ENCODE measurements at places on chromosomes 5 and 9.

DNA sequence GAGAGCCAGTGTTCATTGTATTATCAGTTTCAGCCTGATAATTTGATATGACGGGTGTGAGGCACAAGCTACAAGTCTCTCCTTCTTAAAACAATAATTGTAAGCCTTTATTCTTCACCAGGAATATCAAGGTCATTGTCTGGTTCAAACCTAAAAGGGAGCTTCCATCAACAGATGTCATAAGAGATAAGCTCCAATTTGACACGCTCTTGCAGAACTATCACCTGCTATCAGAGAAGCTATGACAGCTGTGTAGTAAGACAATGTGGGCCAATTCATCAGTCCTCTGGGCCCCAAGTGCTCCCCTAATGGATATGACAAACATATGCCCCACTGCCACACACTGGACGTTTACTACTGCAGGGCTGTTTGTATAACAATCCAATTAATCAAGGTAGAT lies 1010.2 kb upstream of the DMAC1 start:
- DNase-seq, result no peak

GRCh38 chr5:72305194-72306142 lies 14.6 kb downstream of the MRPS27 start:
- DNase-seq, result no peak

GRCh38 chr5:58718269-58718978 lies 135.5 kb downstream of the RAB3C start:
- no peak for DNase-seq

GRCh38 chr9:108182950-108183381 lies 672.8 kb downstream of the ACTL7B start:
- DNase-seq, result no peak

- peak; percentile 49 for DNase-seq
Measured at GRCh38 chr9:129624168-129624759, 1.7 kb upstream of the NTMT1 start.

- no peak for DNase-seq
Measured at GRCh38 chr5:107469485-107470294, 201.0 kb downstream of the EFNA5 start.

DNA sequence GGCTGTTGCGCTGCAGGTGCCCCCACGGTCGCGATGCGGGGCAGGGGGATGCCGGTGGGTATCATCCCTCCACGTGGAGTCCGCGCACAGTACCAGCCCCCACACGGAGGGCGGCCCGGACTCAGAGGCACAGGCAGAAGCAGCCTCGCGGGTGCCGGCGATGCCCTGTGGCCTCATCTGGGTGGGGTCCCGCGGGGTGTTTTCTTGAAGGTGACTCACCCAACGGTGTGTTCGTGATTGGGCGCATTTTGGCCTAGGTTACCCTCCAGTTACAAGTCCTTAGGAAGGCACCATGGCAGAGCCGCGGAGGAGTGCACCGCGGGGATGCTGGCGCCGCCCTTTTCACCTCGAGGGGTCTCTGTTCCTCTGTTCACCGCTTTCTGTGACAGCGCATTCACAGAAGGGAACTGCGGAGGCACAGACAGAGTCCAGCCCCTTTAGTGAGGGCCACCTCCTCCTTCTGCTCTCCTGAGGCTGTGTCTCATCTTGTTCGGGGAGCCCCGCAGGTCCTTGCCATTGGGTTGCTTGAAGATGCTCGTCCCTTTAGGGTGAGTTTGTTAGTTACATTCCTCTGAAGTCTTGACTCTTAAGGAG lies 21.6 kb upstream of the EXOC3 start:
- DNase-seq, result no peak

DNA sequence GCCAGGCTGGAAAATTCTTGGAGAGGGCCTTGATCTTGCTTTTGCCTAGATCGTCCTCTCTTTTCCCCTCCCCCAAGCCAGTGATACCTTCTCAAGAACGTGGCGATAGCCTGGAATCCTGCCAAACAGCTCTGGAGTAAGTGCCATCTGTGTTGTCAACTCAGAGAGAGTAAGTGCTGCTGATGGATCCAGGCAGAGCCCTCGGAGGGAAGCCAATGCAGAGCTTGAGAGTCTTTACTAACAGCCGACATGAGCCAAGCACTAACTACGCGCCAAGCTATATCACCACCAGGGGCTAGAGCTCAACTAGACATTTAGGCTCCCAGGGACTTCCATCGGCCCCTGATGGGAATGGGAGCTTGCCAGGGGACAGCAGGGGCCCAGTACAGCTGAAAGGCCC lies 17.6 kb downstream of the RAPGEF1 start:
- DNase-seq, result no peak

DNA sequence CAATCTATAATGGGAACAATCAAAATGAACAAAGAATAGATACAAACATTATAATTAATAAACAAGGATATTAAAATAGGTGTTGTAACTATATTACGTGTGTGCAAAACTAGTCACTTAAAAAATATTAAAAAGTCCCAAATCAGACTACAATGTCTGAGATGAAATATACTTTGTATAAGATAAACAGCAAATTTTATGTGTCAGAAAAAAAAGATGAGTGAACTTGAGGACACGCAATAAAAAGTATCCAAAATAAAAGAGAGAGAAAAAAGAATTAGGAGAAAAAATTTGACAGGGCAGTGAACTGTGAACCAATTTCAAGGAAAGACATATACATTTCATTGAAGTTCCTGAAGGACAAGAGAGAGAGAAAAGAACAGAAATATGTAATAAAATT lies 37.0 kb downstream of the AGTPBP1 start:
- no peak for DNase-seq

DNA sequence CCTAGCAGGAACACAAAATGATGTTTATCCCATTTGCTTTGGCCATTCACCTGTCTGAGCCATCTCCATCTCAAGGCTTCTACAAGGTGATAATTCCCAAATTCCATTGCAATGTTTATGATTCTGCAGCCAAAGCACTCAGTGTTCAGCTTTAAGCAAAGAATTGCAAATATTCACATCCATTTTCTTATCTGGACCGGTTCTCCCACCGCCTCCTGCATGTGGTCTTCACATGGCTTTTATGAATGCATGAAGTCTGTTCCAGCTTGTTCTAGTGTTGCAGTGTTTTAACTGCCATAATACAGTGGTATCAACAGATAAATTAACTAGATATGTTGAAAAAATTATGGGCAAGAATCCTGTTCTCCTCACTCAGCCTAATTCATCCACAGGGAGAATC lies 443.0 kb upstream of the KLF4 start:
- no peak for DNase-seq

DNA sequence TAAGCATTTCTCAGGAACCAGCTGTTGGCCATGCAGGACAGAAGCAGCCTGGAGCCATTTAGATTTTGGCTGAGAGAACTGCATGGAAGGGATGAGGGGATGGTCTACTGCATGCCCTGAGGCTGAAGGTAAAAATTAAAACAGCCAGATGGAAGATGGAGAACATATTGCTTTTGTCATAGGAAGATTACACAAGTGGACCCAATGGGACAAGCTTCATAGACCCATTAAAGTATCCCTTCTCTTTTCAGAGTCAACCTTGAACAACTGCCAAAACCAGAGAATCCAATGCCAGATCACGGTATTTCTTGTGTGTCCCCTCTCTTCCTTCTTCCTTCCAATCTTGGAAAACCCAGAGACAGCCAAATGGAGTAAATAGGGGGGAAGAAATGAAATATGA lies 253.4 kb downstream of the NR2F1-AS1 start:
- no peak for DNase-seq

DNA sequence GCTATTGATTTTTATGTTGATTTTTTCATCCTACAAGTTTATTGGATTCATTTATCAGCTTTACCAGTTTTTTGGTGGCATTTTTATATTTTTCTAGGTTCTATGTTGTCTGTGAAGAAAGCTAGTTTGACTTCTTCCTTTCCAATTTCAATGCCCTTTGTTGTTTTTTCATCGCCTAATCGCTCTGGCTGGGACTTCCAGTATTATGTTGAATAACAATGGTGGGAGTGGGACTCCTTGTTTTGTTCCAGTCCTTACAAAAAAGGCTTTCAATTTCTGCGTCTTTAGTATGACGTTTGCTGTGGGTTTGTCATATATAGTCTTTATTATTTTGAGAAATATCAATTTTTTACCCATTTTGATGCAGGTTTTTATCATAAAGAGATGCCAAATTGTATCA lies 175.6 kb upstream of the CCNH start:
- no peak for DNase-seq

GRCh38 chr5:130795037-130795436 lies 370.0 kb downstream of the HINT1 start:
- no peak for DNase-seq

DNA sequence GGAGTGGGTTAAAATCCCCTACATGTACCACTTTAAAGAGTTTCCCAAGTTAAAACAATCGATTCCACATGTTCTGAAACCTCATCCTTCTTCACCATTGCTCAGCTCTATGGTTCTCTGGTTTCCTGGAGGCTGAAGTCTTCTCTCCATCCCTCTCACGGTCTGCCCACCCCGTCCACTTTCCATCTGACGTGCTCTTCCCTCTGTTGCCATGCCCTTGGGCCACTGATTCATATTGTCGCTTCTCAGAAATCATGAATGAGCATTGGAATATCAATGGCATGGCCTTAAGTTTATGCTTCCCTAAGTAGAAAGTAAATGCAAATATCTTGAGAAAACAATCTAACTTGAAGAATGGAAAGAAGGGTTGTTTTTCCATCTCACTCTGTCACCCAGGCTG lies 30.9 kb downstream of the GDNF start:
- DNase-seq, result no peak

GRCh38 chr9:135343837-135344522 lies 135.6 kb upstream of the PPP1R26 start:
- peak; percentile 30 for DNase-seq

DNA sequence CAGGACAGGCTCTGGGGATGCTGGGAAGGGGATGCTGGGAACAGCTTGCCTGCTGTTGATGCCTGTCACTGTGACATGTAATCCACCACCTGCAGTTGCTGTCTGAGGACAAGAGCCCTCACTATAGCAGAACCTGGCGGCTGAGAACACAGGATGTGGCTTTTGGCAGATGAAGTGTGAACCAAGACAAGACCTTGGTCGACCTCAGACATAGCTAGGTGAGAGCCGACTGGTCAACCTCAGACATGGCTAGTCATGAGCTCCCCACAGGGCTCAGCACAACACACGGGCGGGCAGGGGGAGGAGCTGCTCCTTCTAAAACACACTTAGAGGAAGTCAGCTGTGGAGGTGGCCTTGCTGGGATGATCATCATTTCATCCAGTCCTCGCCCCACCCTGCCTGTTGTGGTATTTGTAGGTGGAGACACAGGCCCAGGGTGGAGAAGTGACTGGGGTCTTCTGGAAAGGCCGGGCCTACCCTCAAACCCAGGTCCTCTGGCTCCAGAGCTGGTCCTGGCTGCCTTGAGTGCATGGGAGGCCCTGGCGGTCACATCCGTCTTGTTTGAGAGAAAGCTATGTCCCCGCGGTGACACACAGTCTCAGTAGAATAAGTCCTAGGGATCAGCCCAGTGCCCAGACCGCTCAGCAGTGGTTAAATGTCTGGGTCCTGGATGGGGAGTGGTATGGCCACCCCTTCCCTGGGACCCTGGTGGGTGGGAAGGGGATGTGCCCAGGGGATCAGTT lies 6.1 kb downstream of the SUSD3 start:
- DNase-seq, result peak; percentile 99

DNA sequence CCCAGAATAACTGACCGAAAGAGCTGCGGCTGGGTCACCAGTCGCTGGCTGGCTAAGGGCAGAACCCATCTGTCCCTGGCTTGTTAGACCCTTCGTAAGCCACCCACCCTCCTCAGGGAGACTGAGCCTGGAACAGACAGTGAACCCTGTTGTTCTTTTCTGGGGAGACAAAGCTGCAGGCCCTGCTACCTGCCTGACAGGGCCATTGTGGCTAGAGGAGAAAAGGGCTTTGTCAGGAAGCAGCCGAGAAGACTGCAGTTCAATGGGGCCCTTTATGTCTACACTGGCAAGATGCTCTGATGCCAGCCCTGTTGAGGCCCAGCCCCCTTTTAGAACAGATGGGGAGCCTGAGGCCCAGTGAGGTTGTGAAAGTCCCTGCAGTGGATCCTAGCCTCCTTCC lies 3.7 kb upstream of the NIPAL4 start:
- no peak for DNase-seq

GRCh38 chr9:111525056-111525977 lies at the start of gene ZNF483:
Gene ZNF483, plus strand, starts transcription at chr9:111525179. Its CDS starts 2,217 bp downstream, at chr9:111527396.
- DNase-seq, result peak; percentile 31

GRCh38 chr5:139949710-139950109 lies 93.4 kb downstream of the NRG2 start:
- no peak for DNase-seq

DNA sequence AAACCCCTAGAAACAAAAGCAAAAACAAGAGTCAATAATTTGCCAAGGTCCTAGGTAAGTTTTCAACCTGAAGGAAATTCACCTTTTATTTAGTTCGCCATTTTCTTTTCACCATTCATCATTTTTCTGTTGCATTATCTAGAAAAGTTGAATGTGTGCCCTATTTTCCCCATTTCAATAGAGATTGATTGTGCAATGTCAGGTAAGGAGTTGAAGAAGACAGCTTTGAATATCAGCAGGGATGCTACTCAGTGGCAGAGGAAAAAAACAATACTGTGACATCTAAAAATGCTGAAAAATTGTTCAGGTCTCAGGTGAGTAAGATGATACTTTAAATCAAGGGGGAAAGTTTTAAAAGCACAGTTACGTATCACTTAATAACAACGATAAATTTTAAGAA lies 813.7 kb downstream of the DTWD2 start:
- no peak for DNase-seq

DNA sequence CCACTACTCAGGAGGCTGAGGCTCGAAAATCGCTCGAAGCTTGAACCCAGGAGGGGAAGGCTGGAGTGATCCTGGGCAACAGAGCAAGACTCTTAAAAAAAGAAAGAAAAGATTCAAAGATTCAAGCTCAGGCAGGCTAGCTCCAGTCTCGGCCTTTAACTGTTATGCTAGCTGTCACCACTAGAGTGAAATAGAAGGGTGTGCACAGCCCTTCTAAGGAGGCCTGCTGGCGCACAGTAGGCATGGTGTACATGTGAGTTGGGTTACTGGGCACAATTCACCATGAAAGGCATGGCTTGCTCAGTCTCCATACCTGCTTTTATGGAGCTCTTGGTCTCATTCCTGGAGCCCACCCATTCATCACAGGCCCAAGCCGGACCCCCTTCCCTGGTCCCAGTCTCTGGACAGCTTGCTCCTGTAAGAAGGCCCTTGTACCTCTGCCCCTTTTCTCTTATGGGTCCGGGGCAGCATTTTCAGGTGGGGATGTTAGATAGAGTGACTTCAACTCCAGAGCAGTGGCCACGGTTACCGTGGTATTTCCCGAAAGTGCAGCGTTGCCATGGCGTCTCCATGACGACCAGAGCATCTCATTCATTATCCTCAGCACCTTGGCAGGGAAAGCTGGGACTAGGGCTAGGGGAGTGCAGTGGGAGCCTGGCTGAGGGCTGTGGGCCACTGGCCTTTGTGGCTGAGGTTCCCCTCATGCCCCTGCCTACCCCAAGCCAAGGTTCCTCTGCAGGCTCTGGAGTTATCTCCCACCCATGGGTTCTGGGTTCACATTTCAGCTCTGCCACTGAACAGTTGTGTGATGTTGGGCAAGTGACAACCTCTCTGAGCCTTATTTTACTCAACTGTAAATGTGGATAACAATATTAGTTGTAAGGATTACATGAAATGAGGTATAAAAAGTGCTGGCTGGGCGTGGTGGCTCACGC lies 5.7 kb downstream of the NDST1 start:
- no peak for DNase-seq

GRCh38 chr5:26009742-26010141 lies 1028.6 kb downstream of the CDH9 start:
- DNase-seq, result no peak

Data from T-helper 2 cell (primary cell).